Fibroblast of lung (primary cell): ENCODE measurements at places on chromosomes 3 and 15. TPM values are rescaled to one million over a fixed set of nuclear protein-coding genes. Genes with fewer than 3 reads are reported as not detected.

DNA sequence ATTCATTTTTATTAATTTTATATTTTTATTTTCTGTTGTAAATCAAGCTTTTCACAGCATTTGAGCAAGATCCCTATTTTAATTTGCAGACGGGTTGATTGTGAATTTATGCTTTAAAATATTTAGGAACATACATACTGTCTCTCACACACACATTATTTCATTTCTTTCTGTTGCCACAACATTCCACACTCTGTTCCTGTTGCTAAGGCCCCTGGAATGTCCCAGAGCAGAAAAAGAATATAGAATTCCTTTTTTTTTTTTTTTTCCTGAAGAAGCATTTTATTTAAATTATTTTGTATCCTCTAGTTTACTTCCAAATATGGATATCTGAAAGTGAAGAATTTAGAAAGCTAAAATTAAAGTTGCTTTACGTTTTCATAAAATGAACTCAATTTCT is 36.8 kb upstream of the SCAANT1 start:
- peak overlapping the region; percentile 18 for H3K27ac ChIP-seq
- peak; percentile 46 for DNase-seq
- H3K4me3 ChIP-seq, result no peak overlapping the region
- H3K27me3 ChIP-seq, result no peaks in the 10 kb centered on the region
- H3K36me3 ChIP-seq, result no peaks in the 10 kb centered on the region
- H3K4me1 ChIP-seq, result peaks cover 12% of the 10 kb centered on the region

DNA sequence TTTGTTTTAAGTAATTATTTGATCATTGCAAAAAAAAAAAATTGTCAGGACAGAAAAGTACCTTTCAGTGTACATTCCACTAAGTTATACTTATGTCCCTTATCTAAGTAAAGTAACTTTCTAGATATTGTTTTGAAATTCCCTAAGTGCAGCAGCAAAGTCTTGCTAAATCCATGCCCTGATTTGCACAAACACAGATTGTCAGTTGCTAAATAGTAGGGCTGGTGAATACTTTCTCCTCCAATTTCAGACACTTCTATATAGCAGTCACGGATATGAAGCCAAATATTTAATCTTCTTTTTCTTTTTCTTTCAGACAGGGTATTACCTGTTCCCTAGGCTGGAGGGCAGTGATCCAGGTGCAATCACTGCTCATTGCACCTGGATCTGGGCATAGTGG is 12.9 kb downstream of the LRRC2 start:
- no peak for DNase-seq
- no peaks in the 10 kb centered on the region for H3K27me3 ChIP-seq
- H3K4me3 ChIP-seq, result no peak overlapping the region

- no peak overlapping the region for H3K4me3 ChIP-seq
- peaks cover 2% of the 10 kb centered on the region for H3K36me3 ChIP-seq
- no peak for DNase-seq
- no peak overlapping the region for H3K27ac ChIP-seq
These were observed 3.3 kb downstream of the PIK3R4 start for GRCh38 chr3:130743354-130743753.

DNA sequence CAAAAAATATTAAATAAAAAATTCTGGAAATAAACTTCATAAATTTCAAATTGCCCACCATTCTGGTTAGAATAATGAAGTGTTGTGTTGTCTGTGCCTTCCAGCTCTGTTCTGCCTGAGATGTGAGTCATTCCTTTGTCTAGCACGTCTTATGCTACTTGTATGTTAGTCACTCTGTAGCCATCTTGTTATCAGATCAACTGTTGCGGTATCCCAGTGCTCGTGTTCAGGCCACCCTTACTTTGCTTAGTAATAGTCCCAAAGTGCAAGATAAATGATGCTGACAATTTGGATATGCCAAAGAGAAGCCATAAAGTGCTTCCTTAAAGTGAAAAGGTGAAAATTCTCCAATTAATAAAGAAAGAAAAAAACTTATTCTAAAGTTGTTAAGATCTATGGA is 527.5 kb downstream of the NAALADL2 start:
- peak; percentile 99 for DNase-seq
- H3K4me3 ChIP-seq, result no peak overlapping the region
- no peaks in the 10 kb centered on the region for H3K36me3 ChIP-seq
- H3K4me1 ChIP-seq, result no peaks in the 10 kb centered on the region
- H3K27me3 ChIP-seq, result no peaks in the 10 kb centered on the region

ATP10A gene
- polyA plus RNA-seq, result 9.0 and 13.8 TPM in 2 replicates

NOX5 gene
- 0.17 and 0.25 TPM in 2 replicates for polyA plus RNA-seq

CLDND1 gene
- polyA plus RNA-seq, result 71.3 and 127 TPM in 2 replicates
